ENCODE measurements at places on chromosomes 7 and 10.

DNA sequence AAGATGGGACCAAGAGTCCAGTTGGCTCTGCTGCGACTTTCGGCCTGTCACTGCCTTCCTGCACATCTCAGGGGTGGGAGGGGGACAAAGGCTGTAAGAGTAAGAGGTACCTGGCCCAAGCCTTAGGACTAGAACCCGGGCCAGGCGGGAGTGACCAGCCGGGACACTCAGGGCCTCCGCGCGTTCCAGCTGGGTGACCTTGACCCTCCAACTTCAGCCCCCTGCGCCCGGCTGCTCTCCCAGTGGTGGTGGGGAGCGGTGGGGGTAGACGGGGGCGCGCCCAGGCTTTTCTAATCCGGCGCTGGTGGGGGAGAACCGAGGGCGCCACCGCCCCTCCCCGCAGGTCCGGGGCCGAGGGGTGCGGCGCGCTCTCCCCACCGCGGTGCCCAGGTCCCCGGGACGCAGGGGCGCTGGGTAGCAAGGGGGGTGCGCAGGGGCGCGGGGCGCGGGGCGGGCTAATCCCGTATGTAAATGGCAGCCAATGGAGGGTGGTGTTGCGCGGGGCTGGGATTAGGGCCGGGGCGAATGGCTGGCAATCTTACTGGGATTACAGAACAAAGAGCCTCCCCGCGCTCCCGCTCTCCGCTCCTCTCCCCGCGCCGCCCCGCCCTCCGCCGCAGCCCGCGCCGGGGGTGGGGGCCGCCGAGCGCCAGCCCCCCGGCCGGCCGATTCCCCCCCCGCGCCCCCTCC lies at the start of gene GTF2IRD1:
Gene GTF2IRD1 (plus strand): TSS at position 585 of the 690 bp plus-strand sequence. CDS start 54,175 bp downstream, outside the sequence.
- DNase-seq, result peak; percentile 74

- no peak for DNase-seq
These were observed 27.5 kb upstream of the SMC3 start for GRCh38 chr10:110540031-110540430.

GRCh38 chr7:74240482-74240881 lies 13.7 kb downstream of the RFC2 start:
- DNase-seq, result no peak

DNA sequence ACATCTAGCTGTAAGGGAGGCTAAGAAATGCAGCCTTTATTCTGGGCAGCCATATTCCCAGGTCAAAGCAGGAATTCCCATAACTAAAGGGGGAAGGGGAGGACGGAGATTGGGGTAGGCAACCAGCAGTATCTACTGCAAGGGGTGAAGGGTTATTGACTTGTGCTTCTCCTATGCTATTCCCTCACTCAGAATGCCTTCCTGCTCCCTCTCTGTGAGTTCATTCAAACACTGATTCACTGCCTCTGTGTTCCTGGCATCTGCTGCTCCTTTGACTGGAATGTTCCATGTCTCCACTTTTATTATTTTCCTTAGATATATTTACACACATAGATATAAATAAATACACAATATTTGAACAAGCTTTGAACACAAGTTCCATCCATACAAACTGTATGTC lies 11.1 kb downstream of the HTR7 start:
- DNase-seq, result no peak

DNA sequence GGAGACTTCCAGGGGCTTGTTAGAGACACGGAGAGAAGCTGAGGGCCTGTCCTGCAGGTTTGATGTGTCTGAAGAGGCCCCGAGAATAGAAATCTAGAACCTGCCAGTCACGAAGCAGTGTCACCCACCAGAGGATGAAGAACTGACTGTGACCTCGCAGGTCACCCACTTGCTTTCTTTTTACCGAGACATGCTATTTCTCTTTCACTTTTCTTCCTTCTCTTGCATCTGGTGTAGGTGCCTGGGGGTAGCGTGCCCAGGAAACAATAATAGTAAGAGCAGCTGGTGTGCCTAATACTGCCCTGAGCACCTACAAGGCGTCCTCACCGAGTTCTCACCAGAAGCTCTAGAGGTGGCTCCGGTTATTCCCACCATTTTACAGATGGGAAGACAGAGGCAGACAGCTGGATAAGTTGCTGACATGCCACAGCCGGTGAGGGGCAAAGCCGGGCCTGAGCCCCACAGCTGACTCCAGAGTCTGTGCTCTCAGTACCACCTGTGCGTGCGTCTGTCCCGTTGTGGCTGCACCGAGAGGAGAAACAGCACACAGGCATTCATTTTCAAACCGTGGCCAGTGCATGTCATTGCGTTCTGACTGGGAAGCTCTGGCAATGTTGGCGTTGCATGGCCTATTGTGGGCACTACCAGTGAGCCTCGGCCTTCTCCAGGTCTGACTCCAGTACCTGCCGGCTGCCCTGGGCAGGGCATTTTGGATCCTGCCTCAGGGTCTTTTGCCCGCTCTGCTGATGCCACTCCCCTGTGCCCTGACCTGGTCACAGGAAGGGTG lies 7.8 kb downstream of the CHST3 start:
- DNase-seq, result no peak

- no peak for DNase-seq
These were observed 735.3 kb downstream of the SUGCT start for GRCh38 chr7:40870108-40870507.

DNA sequence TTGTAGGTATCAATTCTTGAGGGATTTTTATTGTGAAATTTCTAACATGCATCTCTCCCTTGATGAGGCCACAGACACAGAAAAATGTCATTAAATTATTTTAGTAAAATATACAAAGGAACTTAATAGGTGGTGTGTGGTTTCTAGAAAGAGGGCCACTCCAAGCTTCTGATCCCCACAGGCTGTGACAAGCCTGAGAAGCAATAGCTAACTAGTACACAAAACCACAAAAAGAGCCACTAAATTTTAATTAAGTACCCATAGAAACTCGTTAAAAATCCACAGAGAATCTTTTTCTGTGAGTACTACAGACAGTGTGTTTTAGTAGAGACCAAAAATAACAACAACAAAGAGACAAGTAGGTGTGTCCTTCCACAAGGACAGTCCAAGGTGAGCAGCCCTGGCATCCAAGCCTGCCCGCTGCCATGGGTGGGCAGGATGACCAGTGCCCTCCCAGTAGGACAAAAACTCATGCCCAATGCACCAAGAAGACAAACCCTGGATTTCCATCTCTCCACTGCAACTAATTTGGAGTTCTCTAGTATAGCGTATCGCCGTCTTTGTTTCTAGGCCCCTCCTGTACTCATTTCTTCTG lies 81.0 kb downstream of the RNF216 start:
- no peak for DNase-seq

Measured in fibroblast of pulmonary artery (primary cell).